ENCODE measurements at places on chromosomes 3 and 15.

- no peak for DNase-seq
Observed at GRCh38 chr15:74855857-74856256, 12.9 kb upstream of the ULK3 start.

DNA sequence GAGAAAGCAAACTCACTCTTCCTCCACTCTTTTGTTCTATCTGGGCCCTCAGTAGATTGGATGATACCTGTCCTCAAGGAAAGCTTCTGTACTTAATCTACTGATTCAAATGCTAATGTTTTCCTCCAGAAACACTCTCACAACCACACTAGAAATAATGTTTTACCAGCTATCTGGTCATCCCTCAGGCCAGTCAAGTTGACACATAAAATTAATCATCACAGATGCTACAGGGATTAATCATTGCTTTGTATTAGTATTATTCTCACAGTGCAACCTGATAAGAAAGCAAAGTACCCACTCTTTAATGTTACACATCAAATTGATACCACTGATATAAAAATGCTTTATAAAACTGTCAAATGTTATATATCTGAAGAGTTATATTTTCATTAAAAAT lies 52.9 kb upstream of the ARL6 start:
- no peak for DNase-seq

- DNase-seq: no peak
Observed at GRCh38 chr3:8882642-8883041, 80.6 kb downstream of the RAD18 start.

DNA sequence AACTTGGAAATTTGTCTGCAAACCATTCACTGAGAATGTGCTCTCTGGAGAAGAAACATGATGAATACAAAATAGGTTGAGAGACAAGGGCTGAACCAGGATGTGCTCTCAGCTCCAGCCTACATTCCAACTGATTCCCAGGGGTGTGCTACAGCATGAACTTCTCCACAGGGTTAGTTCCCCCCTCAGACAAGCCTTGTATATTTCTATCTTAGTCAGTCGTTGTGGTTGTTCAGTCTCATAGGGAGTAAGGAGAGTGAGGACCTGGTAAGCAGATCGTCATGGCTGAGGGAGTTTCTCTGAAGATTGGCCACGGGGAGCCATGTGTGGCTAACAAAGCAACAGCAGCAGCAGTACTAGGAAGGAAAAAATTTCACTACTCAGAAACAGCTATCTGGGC lies 919.7 kb upstream of the CADM2 start:
- no peak for DNase-seq

GRCh38 chr3:133329626-133330025 lies 70.2 kb upstream of the BFSP2 start:
- DNase-seq: no peak

- DNase-seq: no peak
Observed at GRCh38 chr3:42503251-42503924, 945 bp downstream of the VIPR1 start.

DNA sequence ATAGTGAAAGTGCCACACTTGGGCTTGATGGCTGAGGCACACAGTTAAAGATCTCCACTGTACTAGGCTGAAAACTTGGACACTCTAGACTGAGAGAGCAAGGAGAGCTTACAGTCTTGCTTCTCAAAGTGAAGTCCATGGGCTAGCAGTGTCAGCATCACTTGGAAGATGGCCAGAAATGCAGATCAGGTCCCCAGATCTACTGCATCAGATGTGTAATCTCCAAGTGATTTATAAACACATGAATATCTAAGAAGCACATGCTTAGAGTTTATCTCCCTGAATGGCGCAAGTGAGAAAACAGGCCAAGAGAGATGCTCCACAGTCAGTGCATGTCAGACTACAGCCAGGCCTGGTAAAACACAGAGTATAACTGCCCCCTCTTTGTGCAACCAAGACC lies 308.6 kb downstream of the CLSTN2 start:
- no peak for DNase-seq

DNA sequence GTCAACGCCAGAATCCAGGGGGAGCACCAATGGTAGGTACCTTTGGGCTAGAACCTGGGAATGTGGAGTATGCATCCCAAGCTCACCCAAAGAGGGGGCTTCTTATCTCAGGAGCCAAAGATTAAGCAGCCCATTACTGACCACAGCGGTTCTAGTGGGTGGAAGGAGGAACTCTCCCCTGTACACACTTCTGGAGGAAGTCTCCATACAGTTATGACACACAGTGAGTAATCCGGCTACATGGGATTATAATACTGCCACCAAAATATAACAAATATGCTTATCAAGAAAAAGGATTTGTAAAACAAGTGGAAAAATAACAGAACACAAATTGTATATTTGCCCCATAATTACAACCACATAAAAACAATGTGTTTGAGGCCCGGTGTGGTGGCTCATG lies 8.4 kb downstream of the MYO1E start:
- no peak for DNase-seq

DNA sequence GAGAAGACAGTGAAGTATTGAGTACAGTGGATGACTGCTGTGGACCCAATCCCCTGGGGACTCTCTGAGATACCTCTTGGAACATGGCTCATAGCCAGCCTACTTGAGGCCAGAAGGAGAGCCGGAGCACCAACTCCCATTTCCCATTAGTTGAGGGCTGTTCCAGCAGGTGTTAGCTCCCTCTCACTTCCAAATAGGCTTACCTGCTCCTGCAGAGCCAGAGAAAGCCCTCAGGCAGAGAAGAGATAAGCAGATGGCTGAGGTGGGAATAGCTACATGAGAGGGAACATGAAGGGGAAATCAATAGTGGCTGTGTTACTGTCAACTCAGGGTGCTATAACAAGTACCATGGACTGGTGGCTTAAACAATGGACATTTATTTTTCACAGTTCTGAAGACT lies 4.6 kb upstream of the CCK start:
- DNase-seq: no peak

DNA sequence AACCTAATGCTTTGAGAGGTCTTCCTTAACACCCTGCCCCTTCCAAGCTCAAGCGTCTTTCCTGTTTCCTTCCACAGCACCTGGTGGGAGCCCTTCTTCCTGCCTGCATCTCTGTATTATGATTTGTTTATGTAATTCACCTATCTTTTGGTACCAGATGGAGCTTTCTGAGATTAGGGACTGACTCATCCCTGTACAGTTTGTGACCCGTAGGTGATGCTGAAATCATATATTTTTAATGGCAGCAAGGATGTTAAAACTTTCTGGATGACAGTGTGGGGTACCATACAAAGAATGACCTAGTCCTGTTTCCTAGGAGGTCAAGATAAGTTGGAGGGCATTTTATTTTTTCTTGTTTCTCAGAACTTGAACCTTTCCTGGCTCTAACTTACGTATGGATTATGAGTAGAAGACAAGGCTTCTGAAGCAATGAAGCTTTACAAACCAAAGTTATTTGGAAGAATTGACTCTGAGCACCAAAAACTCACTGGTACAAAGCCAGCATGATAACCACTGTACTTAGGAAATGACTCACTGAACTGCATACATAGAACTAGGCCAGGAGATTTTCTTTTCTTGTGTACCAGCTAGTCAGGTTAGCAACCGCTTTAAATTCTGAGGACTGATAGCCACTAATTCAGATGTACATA lies 46.6 kb downstream of the HHLA2 start:
- no peak for DNase-seq

DNA sequence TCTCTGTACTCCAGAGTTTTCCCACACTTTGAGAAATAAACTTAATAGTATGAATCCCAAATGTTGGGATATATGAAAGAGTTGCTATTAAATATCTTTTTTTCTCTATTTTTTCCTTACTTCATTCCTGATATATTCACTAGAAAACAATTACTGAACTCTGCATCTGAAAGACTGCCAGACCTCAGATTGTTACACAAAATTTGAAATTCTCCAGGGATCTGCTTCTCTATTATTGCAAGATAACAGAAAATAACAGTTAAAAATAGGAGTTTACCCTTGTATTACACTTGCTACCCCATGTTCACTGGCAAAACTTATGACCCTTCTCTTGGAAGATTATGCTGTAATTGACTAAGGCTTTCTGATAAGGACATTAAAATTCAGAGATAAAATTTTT lies 11.7 kb upstream of the P3H2 start:
- no peak for DNase-seq

DNA sequence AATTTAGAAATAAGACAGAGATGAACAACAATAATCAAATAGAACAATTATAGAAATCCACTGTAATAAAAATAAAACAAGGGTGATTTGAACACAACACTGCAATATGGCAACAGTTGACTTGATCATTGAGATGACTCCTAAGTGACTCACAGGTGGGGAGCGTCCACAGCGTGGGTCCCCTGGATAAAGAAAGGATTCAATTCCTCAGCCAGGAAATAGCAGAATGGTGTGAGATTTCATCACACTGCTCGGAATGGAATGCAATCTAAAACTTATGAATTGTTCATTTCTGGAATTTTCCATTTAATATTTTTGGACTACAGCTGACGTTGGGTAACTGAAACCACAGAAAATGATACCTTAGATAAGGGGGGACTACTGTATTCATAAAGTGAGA lies 82.0 kb downstream of the CNTN3 start:
- DNase-seq: no peak

- no peak for DNase-seq
Observed at GRCh38 chr3:107599772-107600145, 77.0 kb downstream of the BBX start.

GRCh38 chr3:117645561-117646242 lies 936.1 kb downstream of the TUSC7 start:
- DNase-seq: no peak

DNA sequence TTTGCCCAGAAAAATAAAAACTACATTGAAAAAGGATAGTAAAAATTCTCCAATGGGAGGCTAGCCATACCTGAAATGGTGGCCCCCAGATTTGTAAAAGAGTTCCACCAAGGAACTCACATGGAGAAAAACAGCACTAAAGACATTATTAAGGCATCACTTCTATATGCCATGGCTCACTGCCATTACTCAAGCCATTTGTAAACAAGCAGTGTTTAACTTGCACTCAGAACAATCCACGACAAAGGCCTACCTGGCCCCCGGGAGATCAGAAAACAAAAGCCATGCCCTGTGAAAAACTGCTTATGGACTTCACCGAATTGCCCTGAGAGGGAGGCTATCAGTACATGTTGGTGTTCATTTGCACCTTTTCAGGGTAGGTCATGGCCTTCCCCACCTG lies 19.6 kb downstream of the CCR8 start:
- no peak for DNase-seq

All from CD4-positive, alpha-beta T cell treated with Interleukin-21 for 1 hour (primary cell).